CD4-positive, alpha-beta T cell treated with Interleukin-2 at 100 ng/mL for 4 hours (primary cell): ENCODE measurements at places on chromosomes 5 and 9.

- DNase-seq, result no peak
Observed at GRCh38 chr5:19802686-19803085, 185.3 kb downstream of the CDH18 start.

DNA sequence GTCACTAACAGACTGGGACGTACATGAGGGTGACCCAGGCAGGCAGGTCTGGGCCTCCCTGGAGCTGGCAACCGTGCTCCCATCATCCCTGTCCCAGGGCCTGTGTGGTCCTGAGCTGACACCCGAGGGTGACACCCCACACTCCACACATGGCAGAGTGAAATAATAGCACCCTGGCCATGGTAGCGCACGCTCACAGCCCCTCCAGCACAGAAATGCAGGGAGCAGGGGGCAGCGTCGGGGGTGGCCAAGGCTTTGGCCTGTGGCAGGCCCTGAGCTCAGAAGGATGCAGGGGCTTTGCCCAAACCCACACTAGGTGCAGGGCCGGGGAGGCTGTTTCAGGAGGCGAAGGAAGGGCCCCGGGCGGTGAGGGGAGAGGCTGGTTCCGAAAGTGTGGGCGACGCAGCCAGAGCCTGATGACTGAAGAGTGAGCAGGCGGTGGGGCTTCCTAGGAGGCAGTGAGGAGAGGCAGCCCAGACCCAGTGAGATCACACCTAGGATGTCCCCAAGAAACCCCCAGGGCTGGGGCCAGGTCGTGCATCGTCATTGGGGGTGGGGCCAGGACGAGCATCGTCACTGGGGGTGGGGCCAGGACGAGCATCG lies 12.9 kb downstream of the OR2V2 start:
- peak; percentile 68 for DNase-seq

GRCh38 chr9:110047955-110048402 lies 160.0 kb downstream of the C9orf152 start:
- DNase-seq, result no peak

GRCh38 chr9:16912197-16912596 lies 41.7 kb upstream of the BNC2 start:
- no peak for DNase-seq

DNA sequence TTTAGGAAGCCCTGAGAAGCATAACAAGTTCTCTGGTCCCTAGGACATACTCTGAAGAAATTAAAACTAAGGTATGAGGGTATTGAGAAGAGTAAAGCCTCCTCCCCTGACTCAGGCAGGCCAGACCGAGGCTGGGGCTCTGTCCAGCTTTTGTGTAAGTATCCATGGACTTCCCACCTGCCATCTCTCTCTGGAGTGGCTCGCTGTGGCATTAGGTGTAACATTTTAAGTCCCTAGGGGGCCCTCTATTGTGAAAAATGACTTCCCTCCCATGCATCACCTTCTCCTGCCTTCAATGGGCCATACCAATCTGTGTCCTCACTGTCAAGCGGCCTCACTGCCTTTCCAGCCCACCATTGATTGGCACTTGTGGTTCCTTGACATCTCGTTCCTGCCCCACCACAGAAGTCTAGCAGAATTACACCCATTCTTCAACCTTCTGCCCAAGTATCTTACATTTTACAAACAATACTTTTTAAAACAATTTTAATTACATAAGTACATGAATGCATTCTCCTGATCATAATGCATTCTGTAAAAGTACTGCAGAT lies 205.5 kb downstream of the SLIT3 start:
- DNase-seq, result no peak

DNA sequence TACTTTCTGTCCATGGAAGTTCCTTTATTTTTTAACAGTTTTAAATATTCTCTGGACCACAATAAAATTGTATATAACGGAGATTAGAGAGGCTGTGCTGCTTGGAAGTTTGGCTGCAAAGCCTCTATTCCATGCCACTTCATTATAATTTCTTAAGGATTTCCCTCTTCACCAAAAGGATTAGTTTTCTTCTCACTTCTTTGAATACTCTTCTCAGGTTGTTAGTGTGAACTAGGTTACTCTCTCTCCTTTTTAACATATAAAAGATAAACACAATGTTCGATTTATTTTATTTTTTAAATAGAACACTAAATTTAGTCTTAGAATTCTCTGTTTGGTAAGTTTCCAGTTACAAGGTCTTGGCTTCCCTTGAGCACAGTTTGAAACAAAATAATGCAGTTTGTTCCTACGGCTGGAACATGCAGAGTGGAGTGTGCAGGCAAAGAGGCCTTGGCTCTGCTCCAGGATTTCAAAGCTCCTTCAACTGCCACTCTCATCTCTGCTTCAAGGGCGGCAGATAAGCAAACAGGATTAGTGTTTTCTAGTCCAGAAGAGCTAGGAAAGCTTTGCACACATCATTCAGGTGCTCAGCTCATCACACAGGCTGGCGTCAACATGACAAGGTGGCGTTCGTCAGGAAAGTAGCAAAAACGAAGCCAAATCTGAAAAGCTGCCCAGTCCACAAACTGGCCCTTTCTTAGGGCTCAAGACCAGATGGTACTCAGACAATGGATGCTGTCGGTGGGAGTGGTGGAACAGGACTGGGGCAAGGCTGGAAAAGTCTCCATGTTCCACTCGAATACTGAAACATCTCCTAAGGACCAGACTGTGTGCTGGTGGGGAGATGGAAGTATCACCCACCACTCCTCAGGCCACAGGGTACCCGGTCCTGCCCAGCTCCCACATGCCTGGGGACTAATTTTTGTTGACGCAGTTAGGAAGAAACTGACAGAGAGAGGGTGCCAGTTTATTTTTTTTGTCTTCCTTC lies 286.6 kb downstream of the CRB2 start:
- no peak for DNase-seq
